ENCODE measurements at places on chromosomes 7 and 10.

DNA sequence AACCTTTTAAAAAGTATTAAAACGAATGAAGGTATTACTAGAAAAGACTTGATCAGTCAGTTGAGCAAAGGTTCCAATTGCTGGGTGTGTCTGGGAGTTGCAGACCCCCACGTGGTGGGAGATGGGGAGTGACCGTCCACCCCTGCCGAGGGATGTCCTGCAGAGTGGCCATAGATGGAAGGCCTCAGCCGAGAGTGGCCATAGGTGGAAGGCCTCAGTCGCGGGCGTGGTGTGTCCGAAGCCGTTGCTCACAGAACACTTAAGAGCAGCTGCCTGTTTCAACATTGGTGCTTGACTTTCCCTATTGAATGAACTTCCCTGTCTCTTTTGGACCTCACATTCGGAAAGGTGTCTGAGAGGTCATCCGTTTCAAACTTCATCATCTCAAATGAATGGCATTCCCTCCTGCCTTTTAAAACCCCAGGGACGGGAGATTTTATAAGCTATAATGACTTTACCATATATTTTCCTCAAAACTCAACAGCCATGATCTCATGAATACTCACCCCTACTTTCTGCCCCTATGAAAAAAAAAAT is 69.4 kb downstream of the CAMK1D start:
- no peak for DNase-seq

DNA sequence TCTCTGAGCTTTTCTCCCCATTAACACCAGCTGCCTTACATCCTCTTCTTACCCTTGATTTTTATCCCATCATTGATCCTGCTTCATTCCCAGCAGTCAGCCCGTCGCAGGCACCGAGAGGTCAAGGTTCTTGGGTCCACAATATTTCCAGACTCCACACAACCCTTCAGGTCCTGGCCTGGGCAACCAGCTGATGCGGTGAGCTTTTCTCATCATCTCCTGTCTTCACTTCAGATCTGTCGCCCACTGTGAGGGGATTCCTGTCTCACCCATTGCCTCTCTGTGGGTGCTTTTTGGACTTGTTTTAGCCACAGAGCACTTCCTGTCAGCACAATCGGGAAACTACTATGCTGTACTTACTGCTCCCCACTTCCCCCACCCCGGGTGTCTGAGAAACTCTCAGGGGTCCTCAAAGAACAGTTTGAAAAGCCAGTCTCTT is 8.4 kb upstream of the PVRIG start:
- no peak for DNase-seq

DNA sequence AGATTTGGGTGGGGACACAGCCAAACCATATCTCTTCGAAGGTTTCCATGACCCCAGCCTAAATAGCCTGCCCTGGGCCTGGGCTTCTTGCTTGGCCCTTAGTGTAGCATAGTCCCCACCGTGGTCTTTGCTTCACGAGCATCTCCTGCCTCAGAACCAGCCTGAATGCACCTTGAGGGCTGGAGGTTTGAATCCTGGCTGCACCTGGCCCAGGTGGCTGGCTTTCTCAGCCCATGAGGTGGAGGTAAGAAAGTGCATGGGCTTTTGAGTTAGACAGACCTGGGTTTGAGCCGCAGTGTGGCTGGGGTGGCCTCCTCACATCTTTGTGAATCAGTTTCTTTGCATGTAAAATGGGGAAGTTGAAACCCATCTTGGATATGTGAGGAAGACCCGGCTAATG is 24.2 kb upstream of the PCBD1 start:
- DNase-seq = no peak

DNA sequence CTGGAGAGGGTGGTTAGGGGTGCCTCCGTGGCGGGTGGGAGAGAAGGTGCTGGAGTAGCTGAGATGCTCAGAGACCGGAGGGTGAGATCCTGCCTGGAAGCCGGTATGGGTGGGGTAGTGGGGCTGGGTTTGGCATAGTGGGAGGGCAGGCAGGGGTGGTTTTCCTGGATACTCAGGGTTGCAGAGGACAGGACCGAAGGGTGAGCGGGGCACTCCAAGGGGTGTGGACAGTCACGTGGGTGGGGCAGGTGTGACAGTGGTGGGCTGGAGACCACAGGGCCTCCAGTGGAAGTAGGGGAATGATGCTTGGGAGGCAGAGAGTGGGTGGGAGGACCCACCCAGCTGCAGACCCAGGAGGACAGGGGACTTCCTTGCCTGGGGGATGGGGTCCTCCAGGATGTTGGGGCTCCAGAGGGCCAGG is 1.9 kb downstream of the SCART1 start:
- DNase-seq = no peak

GRCh38 chr7:88204525-88205110 is 15.2 kb downstream of the SRI start:
- DNase-seq = no peak

DNA sequence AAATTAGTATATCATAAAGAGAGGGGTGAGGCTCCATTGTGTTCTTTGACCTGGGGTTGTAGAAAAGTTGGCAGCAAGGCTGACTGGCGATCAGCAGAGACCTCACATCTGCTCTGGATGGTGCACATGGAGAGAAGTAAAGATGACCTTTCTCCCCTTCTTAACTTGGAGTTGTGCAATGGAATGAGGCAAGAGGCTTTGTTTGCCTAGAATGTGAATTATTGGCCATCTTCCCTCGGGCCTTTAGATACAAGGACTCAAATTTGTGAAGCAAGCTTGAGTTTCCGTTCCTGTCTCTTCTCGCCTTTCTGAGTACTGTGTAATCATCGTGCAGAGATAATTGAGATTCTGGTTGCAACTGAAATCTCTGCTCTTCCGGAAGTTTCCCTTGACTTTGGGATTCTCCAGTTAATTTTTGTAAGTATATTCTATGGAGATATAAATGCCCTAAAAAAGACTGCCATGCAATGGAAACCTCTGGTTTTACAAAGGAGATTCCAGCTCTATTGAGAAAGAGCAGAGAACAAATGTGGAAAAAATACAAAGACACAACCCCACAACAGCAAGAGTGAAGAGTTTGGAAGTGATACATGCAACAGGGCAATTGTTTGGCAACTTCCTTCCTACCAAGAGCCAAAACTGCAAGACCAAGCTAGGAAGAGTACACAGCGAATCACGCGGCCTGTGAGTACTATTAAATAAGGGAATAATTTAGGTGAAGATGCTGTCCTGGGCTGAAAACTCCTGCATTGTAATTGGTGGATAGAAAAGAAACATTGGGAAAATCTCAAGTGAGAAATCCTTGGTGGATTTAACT is 542.3 kb upstream of the NRP1 start:
- no peak for DNase-seq

Data from esophagus squamous epithelium (tissue), 5 donors.